Stimulated activated memory B cell treated with anti-CD40 and anti-IgM and Interleukin-4, amounts not matched to agents 10 μg/mL and 1 μg/mL and 100 μg/mL, for 72 hours (primary cell): ENCODE measurements at places on chromosomes 7 and 10.
A peak's percentile ranks its signal among the peaks of the same experiment; 100 is the strongest.

DNA sequence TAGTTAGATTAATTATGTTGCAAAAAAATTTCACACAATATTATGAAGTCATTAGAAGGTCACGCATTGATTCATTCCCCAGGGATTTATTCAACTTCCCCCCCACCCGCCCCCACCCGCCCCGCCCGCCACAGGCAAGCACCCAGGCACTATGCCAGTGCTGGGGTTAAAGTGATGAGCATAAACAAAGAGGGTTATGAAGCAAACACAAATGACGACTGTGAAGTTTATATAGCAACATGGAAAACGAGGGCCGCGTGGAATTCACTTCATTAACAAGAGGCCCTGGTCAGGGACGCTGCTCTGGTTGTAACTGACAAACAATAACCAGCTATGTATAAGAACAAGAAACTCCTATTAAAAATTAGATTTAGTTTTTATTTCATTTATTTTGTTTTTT, 656.5 kb upstream of the COBL start:
- no peaks in the 10 kb centered on the region for H3K27me3 ChIP-seq
- no peak overlapping the region for H3K4me3 ChIP-seq
- no peak for ATAC-seq
- no peaks in the 10 kb centered on the region for H3K4me1 ChIP-seq

GRCh38 chr7:148729984-148730733, 31.5 kb downstream of the CUL1 start:
- H3K4me1 ChIP-seq = peaks cover 24% of the 10 kb centered on the region
- ATAC-seq = no peak
- peaks cover 38% of the 10 kb centered on the region for H3K36me3 ChIP-seq
- no peak overlapping the region for H3K27ac ChIP-seq
- no peaks in the 10 kb centered on the region for H3K27me3 ChIP-seq

DNA sequence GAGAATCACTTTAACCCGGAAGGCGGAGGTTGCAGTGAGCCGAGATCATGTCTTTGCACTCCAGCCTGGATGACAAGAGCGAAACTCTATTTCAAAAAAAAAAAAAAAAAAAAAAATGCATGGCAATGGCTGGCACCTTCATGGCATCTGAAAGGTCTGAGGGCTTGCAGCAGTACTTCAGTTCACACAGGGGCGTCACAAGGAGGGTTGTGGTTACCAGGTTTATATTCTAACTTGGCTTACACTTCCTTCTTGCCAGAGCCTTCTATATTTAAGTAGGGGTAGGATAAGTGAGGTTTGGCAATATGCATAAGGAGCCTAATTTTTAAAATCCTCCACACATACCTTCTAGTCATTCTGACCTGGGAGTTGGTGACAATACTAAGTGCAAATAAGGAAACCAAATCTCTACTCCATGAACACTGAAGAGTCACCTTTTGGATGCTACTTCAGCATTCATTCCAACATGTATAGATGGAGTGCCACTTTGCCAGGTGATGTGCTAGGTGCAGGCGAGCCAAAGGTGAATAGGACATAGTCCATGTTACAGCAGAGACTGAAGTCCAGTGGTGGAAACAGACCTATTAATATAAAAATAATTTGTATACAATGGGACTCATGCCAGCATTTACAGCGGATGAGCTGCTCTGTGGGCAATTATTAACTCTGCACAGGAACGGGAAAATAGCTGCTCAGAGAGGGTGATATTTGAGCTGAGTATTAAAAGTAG, 57.8 kb upstream of the PDCD4 start:
- peaks cover 40% of the 10 kb centered on the region for H3K4me1 ChIP-seq
- no peak overlapping the region for H3K4me3 ChIP-seq
- no peak overlapping the region for H3K27ac ChIP-seq
- no peaks in the 10 kb centered on the region for H3K36me3 ChIP-seq
- ATAC-seq = no peak

DNA sequence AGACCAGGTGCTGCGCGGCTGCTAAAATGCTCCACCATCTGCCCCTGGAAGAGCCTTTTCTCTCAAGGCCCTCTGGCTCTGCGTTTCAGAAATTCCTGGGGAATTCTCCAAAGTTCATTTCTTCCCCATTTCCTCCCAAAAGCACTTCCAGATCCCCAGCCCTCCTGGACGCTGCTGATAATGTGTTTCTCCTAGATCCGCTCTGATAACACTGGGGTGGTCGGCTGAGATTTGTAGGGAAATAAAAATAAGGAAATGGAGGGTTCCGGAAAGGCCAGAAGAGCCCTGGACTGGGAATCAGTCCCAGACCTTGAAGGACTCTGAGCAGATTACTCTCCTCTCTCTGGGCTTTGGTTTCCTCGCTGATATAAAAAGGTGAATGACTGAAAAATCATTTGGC, 28.1 kb downstream of the COL13A1 start:
- H3K27ac ChIP-seq = no peak overlapping the region
- H3K4me1 ChIP-seq = no peaks in the 10 kb centered on the region
- peaks cover 60% of the 10 kb centered on the region for H3K27me3 ChIP-seq
- no peaks in the 10 kb centered on the region for H3K36me3 ChIP-seq
- no peak overlapping the region for H3K4me3 ChIP-seq

- no peak overlapping the region for H3K27ac ChIP-seq
- no peaks in the 10 kb centered on the region for H3K27me3 ChIP-seq
- no peak for ATAC-seq
- no peaks in the 10 kb centered on the region for H3K4me1 ChIP-seq
- no peak overlapping the region for H3K4me3 ChIP-seq
- peaks cover 12% of the 10 kb centered on the region for H3K36me3 ChIP-seq
Observed at GRCh38 chr7:7895754-7896153, 72.8 kb upstream of the GLCCI1 start.

- peaks cover 46% of the 10 kb centered on the region for H3K27me3 ChIP-seq
- H3K36me3 ChIP-seq = no peaks in the 10 kb centered on the region
- peaks cover 6% of the 10 kb centered on the region for H3K4me1 ChIP-seq
- no peak overlapping the region for H3K4me3 ChIP-seq
- ATAC-seq = no peak
- H3K27ac ChIP-seq = no peak overlapping the region
Observed at GRCh38 chr7:158527915-158528502, 59.6 kb downstream of the PTPRN2 start.

DNA sequence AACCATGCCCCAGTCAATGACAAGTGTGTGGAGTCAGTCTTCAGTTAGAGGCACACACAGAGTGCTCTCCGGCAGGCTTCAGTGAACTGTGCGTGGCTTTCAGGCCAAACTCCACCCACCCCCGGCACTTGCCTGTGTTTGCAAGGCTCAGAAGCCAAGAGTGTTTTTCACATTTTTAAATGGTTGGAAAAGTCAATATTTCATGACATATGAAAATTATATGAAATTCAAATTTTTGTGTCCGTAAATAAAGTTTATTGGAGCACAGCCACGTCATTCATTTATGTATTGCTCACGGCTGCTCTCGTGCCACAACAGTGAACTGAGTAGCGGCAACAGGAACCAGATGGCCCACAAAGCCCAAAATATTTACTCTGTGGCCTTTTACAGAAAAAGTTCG, 104.7 kb downstream of the SFMBT2 start:
- H3K36me3 ChIP-seq = peaks cover 47% of the 10 kb centered on the region
- no peaks in the 10 kb centered on the region for H3K27me3 ChIP-seq
- H3K4me1 ChIP-seq = peaks cover 33% of the 10 kb centered on the region
- peak overlapping the region; percentile 62 for H3K27ac ChIP-seq
- peak; percentile 75 for ATAC-seq

GRCh38 chr7:28038175-28038797, 142.3 kb downstream of the JAZF1 start:
- no peak for ATAC-seq
- peaks cover 6% of the 10 kb centered on the region for H3K36me3 ChIP-seq
- no peak overlapping the region for H3K27ac ChIP-seq
- H3K4me1 ChIP-seq = peaks cover 43% of the 10 kb centered on the region
- no peaks in the 10 kb centered on the region for H3K27me3 ChIP-seq
- no peak overlapping the region for H3K4me3 ChIP-seq

- H3K4me3 ChIP-seq = no peak overlapping the region
- no peak for ATAC-seq
- no peaks in the 10 kb centered on the region for H3K36me3 ChIP-seq
- no peak overlapping the region for H3K27ac ChIP-seq
- no peaks in the 10 kb centered on the region for H3K4me1 ChIP-seq
- no peaks in the 10 kb centered on the region for H3K27me3 ChIP-seq
Observed at GRCh38 chr7:47783456-47784223, 164.6 kb downstream of the PKD1L1 start.

DNA sequence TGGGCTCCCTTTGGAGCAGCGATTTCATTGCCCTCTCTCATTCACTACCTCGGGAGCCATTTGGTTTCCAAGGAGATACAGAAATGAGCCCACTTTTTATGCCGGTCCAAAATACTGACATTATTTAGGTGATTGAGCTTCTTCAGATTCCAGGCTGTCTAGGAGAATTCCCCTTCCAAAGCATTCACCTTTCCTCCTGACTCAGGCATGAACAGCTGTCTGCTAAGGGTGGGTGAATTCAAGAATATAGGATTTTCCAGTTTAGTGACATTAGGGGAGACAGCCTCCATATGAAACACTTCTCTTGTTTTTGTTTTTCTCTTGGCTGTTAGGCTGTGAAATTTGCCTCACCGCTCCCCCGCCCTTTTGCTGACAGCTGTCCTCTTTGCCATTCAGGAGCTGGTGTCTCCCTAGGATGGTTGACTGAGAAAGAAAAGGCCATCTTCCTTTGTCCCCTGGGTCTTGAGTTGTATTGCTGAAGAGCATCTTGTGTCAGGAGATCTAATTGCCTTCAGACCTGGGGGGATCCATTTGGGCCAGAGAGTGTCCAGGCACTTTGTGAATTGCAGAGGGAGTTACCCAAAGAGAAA, 56.7 kb downstream of the LRRC4 start:
- H3K27ac ChIP-seq = no peak overlapping the region
- no peak overlapping the region for H3K4me3 ChIP-seq
- H3K4me1 ChIP-seq = peaks cover 6% of the 10 kb centered on the region
- peaks cover 68% of the 10 kb centered on the region for H3K36me3 ChIP-seq
- ATAC-seq = no peak

- no peak overlapping the region for H3K4me3 ChIP-seq
- no peaks in the 10 kb centered on the region for H3K27me3 ChIP-seq
- ATAC-seq = no peak
- H3K27ac ChIP-seq = no peak overlapping the region
- no peaks in the 10 kb centered on the region for H3K36me3 ChIP-seq
Observed at GRCh38 chr10:128870830-128871597, 596.0 kb upstream of the MGMT start.

DNA sequence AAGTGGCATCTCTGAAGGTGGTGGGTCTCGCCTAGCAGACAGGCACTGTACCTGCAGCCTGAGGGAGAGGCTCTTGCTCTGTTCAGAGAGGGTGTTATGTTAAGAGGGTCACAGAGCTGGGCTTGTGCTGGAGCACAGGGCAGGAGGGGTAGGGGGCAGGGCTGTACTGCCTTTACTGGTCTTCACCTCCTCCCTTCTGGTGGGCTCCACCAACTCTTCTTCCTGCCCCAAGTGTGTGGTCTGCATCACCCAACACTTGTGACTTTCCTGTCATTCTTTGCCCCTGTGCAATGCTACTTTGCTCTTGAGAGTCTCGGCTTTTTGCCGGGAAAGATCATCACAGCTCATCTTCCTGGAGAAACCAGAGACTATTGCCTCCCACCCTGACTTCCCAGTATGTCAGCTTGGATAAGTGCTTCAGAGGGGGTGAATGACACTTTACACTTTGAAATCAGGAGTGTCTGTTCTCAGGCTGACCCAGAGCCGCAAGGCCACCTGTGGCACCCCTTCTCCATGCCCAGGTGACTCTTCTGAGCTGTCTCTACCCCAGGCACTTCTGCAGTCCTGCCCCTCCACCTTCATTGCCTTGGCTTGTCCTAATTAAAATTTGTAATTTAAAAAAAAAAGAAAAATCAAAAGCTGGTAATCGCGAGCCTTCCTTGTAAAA, 38.4 kb upstream of the IKZF1 start:
- H3K4me1 ChIP-seq = peaks cover 94% of the 10 kb centered on the region
- no peaks in the 10 kb centered on the region for H3K27me3 ChIP-seq
- H3K27ac ChIP-seq = peak overlapping the region; percentile 93
- no peak for ATAC-seq
- H3K4me3 ChIP-seq = no peak overlapping the region

DNA sequence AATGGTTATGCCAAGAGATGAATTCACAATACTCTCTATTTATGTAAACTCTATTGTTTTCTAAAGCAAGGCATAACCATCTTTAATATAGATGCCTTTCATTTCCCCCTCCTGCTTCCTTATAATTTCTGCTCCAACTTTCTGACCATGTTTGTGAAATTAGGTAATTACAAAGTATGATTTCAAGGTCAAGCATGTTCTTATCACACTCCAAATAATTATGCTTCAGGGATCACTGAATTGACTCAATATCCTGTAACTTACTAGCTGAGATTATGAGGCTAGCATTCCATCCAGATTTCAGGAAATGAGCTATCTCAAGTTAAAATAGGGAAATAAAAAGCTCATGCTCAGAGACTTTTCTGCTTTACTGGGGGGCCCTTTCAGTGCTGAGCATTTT, 655.9 kb upstream of the IGFBP3 start:
- ATAC-seq = no peak
- no peaks in the 10 kb centered on the region for H3K36me3 ChIP-seq
- no peaks in the 10 kb centered on the region for H3K27me3 ChIP-seq
- no peaks in the 10 kb centered on the region for H3K4me1 ChIP-seq
- H3K4me3 ChIP-seq = no peak overlapping the region
- H3K27ac ChIP-seq = no peak overlapping the region

DNA sequence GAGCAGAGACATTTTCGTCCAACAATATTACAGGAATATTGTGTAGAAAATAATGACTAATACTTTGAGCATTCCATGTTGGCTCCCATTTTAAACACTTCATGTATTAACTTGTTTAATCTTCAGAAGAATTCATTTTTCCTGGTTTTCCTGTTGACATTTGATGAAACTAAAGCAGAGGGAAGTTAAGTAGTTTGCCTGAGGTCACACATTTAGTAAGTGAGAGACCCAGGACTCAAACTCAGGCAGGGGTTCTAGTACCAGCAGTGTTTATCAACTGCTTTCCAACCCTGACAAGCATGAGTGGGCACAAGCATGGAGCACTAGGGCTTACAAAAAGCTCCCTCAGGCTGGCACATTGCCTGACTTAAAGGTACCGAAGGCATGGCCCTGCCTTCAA, 719.1 kb downstream of the AUTS2 start:
- no peak overlapping the region for H3K27ac ChIP-seq
- H3K4me1 ChIP-seq = no peaks in the 10 kb centered on the region
- no peak overlapping the region for H3K4me3 ChIP-seq
- H3K36me3 ChIP-seq = peaks cover 13% of the 10 kb centered on the region

DNA sequence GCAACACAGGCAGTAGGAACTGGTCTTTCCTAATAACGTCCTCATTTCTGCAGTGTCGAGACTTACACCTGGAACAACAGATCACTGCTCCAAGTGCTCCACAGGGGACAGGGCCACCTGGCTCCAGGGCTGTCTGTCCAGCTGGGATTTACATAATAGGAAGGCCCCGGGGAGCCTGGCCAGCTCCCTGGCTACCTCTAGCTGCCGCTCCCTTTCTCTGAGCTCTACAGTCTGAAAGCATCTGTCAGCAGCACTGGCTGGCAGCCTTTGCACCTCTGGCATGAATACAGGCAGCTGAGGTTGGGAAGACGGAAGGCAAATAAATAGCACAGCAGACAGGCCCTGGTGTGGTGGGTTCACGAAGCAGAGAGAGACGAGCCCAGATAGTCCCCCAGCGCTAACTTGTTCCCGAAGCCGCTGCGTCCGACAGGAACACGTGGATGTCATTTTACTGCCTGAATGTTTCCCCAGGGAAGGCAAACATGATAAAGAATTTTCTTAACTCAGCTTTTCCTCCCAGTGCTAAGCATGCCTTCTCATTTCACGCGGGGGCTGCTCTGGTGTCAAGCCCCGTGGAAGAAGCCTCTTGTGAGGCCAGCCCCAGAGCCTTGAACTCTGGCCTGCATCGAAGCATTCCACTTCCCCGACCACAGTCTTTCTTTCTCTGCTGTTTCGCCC, 105.4 kb downstream of the ITIH5 start:
- no peak overlapping the region for H3K4me3 ChIP-seq
- H3K36me3 ChIP-seq = no peaks in the 10 kb centered on the region
- no peak for ATAC-seq
- H3K4me1 ChIP-seq = peaks cover 3% of the 10 kb centered on the region
- no peak overlapping the region for H3K27ac ChIP-seq
